ENCODE measurements at places on chromosomes 2 and 18. TPM values are rescaled to one million over a fixed set of nuclear protein-coding genes. Genes with fewer than 3 reads are reported as not detected.

- no peak for DNase-seq
- H3K36me3 ChIP-seq: peaks cover 15% of the 10 kb centered on the region
- no peaks in the 10 kb centered on the region for H3K4me1 ChIP-seq
- H3K27me3 ChIP-seq: no peaks in the 10 kb centered on the region
- no peak overlapping the region for H3K27ac ChIP-seq
- no peak overlapping the region for H3K4me3 ChIP-seq
These were observed 49.4 kb downstream of the PLEKHM3 start for GRCh38 chr2:207975921-207976320.

- DNase-seq: no peak
- H3K4me3 ChIP-seq: no peak overlapping the region
- no peak overlapping the region for H3K27ac ChIP-seq
- H3K4me1 ChIP-seq: no peaks in the 10 kb centered on the region
- H3K36me3 ChIP-seq: no peaks in the 10 kb centered on the region
These were observed 239.5 kb upstream of the MGAT5 start for GRCh38 chr2:134014196-134014960.

DNA sequence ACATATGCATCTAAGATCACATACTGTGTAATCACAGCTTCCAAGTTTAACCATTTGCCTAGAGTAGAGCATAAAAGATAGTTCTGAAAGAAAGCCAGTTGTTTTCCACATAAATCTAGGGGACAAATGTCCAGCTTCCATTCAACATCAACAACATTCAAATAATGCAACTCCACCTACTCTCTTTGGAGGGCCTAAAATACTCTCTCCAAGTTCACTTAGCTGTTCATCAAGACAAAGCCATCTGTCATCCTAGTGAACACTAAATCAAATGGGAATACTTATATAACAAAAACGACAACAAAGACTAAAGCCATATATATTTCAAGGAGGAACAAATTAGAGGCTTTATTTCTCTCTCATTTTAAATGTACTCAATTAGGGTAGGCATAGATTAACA lies 221.5 kb upstream of the CDH2 start:
- H3K27me3 ChIP-seq: no peaks in the 10 kb centered on the region
- H3K4me3 ChIP-seq: no peak overlapping the region
- no peaks in the 10 kb centered on the region for H3K36me3 ChIP-seq
- H3K27ac ChIP-seq: no peak overlapping the region
- no peak for DNase-seq

- no peaks in the 10 kb centered on the region for H3K4me1 ChIP-seq
- no peaks in the 10 kb centered on the region for H3K27me3 ChIP-seq
- no peak overlapping the region for H3K4me3 ChIP-seq
- no peak overlapping the region for H3K27ac ChIP-seq
- H3K36me3 ChIP-seq: no peaks in the 10 kb centered on the region
These were observed 647.9 kb downstream of the PLCL1 start for GRCh38 chr2:198452327-198452726.

DNA sequence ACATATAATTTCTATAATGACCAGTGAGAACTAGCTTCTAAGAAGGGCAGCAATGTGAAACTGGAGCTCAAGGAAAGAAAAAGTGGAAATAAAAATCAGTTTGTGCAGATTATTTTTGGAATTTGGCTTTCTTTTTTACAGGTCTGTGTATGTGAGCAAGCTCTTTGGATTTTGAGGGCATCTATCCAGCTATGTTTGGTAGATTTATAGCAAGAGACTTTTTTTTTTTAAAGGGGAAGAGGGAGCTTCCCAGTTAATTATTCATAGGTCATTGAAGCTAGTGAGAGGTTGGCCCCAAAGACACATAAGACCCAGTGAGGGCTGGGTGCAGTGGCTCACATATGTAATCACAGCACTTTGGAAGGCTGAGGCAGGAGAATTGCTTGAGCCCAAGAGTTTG lies 24.0 kb upstream of the COLEC12 start:
- H3K36me3 ChIP-seq: no peaks in the 10 kb centered on the region
- no peak for DNase-seq
- no peaks in the 10 kb centered on the region for H3K27me3 ChIP-seq
- H3K27ac ChIP-seq: no peak overlapping the region

- no peaks in the 10 kb centered on the region for H3K36me3 ChIP-seq
- H3K4me3 ChIP-seq: no peak overlapping the region
- no peak overlapping the region for H3K27ac ChIP-seq
- no peaks in the 10 kb centered on the region for H3K27me3 ChIP-seq
These were observed 160.2 kb downstream of the ATP9B start for GRCh38 chr18:79229431-79229830.

DNA sequence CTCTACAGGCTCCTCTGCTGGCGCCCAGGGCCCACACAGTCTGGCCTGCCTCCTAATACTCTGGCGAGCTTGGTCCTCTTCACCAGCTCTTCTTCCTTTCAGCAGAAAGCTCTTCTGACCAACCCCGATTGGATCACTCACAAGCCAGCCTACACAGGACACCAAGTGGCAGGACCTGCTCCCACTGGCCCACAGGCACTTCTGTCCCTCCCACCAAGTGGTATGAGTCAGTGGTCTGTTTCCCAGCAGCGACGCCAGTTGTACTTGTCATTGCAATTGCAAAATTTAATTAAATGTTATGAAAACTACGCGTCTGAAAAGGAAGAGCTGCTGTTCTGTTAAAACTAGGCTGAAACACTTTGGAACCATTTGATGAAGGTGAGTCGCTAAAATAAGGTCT lies 46.7 kb downstream of the NDUFA10 start:
- no peak for DNase-seq
- H3K27ac ChIP-seq: no peak overlapping the region
- no peaks in the 10 kb centered on the region for H3K4me1 ChIP-seq
- H3K36me3 ChIP-seq: peaks cover 74% of the 10 kb centered on the region

DNA sequence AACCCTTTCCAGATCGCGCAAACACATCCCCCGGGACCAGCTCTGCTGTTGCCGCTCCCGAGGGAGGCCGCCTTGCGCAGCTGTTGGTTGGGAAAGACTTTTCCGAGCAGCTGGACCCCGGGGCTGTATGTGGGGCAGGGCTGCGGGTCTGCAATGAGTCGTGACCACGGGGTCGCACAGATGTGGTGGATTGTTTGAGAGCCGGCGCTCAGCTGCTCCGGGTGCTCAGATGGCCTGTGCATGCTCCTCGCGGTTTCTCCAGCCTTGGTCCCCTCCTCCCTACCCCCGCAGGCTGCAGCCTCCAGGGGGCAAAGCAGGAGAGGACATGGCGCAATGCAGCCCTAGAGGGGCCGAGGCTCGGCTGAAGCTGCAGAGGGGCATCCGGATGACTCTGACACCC lies 105.2 kb upstream of the OTOS start:
- H3K27me3 ChIP-seq: peaks cover 9% of the 10 kb centered on the region
- DNase-seq: no peak
- no peak overlapping the region for H3K27ac ChIP-seq
- H3K4me1 ChIP-seq: peaks cover 3% of the 10 kb centered on the region
- no peak overlapping the region for H3K4me3 ChIP-seq

The TP53I3 gene
- total RNA-seq: 56.8 TPM

The MC5R gene
- total RNA-seq: not detected

The SLC20A1 gene
- 68.2 TPM for total RNA-seq

All from left lung (tissue), 14 donors.